ENCODE measurements at places on chromosomes 2 and 18.

- DNase-seq, result no peak
These were observed 279.2 kb upstream of the DCC start for GRCh38 chr18:52060607-52061304.

DNA sequence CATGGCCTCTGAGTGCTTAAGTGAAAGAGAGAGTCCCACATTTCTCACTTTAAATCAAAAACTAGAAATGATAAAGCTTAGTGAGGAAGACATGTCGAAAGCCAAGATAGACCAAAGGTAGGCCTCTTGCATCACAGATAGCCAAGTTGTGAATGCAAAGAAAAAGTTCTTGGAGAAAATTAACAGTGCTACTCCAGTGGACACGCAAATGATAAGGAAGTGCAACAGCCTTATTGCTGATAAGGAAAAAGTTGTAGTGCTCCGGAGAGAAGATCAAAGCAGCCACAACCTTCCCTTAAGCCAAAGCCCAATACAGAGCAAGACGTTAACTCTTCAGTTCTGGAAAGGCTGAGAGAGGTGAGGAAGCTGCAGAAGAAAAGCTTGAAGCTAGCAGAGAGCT, 32.1 kb downstream of the PSMD1 start:
- no peak for DNase-seq

DNA sequence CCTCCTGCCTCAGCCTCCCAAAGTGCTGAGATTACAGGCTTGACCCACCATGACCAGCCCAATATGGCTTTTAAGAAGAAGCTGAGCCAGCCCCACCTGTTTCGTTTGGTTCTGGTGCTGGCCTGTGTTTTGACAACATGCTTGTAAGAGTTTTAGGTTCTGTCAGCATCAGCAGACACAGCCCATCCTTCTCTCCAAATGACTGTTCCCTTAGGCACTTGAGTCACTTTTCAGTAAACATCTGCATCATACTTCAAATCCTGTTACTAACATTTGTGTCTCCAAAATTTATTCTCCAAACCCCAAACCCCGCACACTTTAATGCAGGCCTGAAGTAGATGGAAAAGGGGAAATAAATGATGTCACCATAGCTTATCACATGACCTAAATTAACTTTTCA, 1118.5 kb downstream of the TSN start:
- DNase-seq, result no peak

GRCh38 chr2:176464886-176465564, 195.8 kb downstream of the MTX2 start:
- no peak for DNase-seq

- no peak for DNase-seq
These were observed 198.7 kb downstream of the LTBP1 start for GRCh38 chr2:33145459-33145858.

GRCh38 chr2:54880428-54880827, 157.0 kb downstream of the EML6 start:
- no peak for DNase-seq

- DNase-seq, result no peak
These were observed 81.5 kb downstream of the STPG4 start for GRCh38 chr2:47073641-47074040.

GRCh38 chr18:24189664-24190346, 50.9 kb downstream of the CABYR start:
- no peak for DNase-seq

- DNase-seq, result no peak
These were observed 4.4 kb downstream of the FBLN7 start for GRCh38 chr2:112142525-112143078.

- DNase-seq, result no peak
These were observed 124.8 kb downstream of the DYM start for GRCh38 chr18:49335677-49336076.

GRCh38 chr18:48828691-48829442, 121.9 kb downstream of the SMAD7 start:
- no peak for DNase-seq

All from NCI-H2029 treated with DMSO at 0.1 percent for 48 hours (cell line).